ENCODE measurements at places on chromosomes 5 and 9. TPM values are rescaled to one million over a fixed set of nuclear protein-coding genes. Genes with fewer than 3 reads are reported as not detected.

GRCh38 chr9:113854310-113854709 lies 21.8 kb upstream of the ZNF618 start:
- DNase-seq = no peak

GRCh38 chr9:134631881-134632280 lies 9.7 kb upstream of the COL5A1 start:
- DNase-seq = peak; percentile 66

ZNF300 gene
- total RNA-seq = 1.5 TPM

- no peak for DNase-seq
Observed at GRCh38 chr5:14440223-14440581, 141.4 kb upstream of the OTULINL start.

PCDHGA6 gene
- total RNA-seq = 11.5 TPM

MAP1B gene
- 217 TPM for total RNA-seq

- peak; percentile 7 for DNase-seq
Observed at GRCh38 chr5:149652697-149653096, 71.4 kb downstream of the ARHGEF37 start.

ST8SIA4 gene
- 4.6 TPM for total RNA-seq

ZNF354C gene
- 4.0 TPM for total RNA-seq

DNA sequence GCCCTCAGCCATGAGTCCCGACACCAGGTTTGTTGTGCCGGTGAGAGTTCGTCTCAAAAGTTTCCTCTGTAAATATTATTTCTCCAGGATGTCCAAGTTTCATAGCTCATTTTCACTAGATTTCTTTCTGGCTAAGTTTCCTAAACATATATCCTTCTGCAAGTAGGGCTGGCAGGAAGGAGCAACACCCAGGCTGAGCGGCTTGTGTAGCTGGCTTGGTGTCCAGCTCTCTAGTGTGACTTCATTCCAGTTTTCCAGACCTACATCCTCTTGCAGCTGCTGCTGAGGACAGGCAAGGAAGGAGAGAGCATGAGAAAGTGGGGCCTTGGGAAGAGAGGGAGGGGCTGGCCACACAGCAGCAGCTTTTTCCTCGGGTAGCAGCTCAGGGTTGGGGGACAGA lies 80.3 kb downstream of the FGF1 start:
- DNase-seq = no peak

TRUB2 gene
- total RNA-seq = 30.7 TPM

GRCh38 chr9:104482921-104483570 lies 21.0 kb upstream of the OR13F1 start:
- DNase-seq = no peak

OR1Q1 gene
- not detected for total RNA-seq

DNA sequence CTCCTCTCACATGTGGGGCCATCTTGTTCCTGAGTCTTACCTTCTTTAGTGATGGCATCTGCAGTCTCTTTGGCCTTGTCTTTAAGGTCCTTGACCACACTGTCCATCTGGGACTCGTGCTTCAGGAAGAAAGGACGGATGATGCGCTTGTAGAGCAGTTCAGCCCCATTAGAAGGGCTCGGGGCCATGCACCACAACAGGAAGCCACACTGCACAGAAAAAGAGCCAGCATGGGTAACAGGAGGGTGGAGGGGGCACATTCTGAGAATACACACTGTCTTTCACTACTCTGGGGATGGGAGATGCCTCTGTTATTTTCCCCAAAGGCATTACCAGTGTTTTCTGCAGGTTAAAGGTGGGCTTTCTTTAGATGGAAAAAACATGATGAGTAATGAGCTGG lies 25.9 kb downstream of the SRP19 start:
- no peak for DNase-seq

DNA sequence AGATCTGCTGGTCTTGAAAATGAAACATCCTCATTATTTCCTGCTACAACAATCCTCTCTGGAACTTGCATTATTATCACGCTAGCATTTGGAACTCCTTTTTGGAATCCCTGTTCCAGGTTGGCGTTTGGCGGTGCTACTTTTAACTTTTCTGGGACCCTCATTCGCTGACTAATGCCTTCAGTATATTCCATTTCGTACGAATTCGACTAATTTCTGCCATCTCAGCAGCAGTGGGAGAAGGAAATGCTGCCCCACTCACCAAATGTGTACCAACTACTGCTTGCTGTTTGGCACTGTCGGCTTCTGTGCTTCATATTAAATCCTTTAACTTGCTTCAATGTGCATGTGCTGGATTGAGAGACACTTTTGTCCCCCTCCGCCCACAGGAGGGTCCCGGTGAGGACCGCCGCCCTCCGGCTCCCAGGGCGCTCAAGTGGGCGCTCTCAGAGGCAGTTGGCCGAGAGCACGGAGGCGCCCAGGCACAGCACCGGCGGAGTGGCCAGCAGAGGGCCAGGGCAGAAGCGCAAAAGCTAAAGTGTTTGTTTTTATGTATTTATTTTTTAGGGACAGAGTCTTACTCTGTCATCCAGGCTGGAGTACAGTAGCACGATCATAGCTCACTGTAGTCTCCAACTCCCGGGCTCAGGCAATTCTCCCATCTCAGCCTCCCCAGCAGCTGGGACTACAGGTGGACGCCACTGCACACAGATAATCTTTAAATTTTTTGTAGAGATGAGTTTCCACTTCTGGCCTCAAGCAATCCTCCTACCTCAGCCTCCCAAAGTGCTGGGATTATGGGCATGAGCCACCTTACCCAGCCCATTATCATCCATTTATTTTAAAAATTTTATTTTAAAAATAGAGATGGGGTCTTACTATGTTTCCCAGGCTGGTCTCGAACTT lies 11.9 kb downstream of the PDE6A start:
- no peak for DNase-seq

DNA sequence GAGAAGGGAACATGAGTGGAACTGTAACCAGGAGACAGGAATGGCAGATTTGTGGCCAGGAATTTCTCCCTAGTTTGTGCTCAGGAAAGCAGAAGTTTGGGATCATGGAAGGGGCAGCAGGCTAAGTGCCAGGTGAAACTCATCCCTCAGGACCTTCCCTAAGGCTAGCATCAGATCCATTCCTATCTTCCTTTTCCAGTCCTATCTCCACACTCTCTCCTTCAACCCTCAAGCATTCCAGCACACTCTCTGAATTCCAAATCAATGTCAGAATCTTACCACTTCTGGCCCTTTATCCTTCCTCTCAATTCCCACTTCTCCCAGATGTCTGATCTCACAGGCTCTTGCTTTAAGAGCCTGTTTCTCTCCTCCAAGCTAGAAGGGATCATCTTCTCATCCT lies 53.2 kb upstream of the GRIA1 start:
- DNase-seq = no peak

DNA sequence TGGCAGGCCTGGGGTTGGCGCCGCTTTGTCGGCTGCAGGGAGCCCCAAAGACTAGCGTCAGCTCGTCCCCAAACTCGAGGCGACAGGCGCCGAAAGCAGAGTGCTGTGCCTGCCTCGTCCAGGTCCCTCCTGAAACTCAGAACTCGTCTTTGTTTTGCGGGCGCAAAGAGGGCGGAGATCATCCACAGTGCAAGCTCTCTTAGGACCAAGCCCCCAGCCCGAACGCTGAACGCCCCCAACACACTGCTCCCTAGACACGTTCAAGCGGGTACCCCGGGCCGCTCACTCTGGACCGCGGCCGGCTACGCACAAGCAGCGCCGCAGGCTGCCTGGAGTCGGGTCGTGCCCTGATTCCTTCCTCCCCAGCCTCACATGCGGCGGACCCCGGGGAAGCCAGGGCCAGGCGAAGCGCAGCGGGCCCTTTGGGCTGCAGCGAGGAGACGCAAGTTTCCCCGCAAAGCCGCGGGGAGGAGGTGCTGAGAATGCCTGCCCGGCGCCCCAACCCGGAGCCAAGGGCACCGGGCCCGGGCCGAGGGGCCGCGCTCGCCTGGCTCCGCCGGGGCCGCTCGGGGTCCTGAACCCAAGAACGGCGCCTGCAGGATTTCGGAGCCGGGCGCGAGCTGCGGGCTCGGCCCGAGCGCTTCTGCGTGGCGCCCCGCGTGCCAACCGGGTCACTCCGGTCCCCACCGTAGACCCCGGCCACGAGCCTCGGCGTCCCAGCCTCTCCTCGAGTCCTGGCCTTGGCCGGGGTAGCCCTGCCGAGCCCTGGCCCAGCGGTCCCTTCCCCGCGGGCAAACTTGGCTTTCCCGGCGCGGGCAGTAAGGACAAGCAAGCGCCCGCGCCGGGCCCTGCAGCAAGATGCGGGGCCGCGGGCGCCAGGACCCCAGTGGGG lies 738 bp downstream of the FSTL4 start:
- DNase-seq = no peak

RABEPK gene
- 9.4 TPM for total RNA-seq

TAF11L5 gene
- not detected for total RNA-seq

PRDM9 gene
- not detected for total RNA-seq

ANKRD31 gene
- 0.13 TPM for total RNA-seq

- DNase-seq = no peak
Observed at GRCh38 chr9:123164285-123164684, 104.1 kb downstream of the STRBP start.

FAM81B gene
- total RNA-seq = not detected

ARID3C gene
- total RNA-seq = not detected

COL15A1 gene
- 49.4 TPM for total RNA-seq

- no peak for DNase-seq
Observed at GRCh38 chr9:123997665-123998277, 13.8 kb upstream of the LHX2 start.

TUT7 gene
- 14.6 TPM for total RNA-seq

DNA sequence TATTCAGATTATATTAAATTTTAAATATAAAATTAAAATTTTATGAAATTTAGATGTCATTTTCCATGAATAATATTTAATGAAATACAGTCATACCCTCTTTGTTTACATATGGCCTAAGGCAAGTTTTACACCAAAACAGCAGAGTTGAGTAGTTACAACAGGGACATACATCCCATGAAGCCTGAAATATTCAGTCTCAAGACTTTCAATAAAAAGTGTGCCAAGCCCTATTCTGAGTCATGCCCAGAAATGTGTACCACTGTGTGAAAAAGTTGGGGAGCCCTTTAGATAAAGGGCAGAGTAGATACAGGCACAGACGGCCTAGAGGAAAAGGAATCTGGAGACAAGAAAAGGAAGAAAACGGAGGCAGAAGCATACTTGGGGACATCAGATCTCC lies 261.3 kb downstream of the SGCD start:
- no peak for DNase-seq

GRCh38 chr9:75707191-75707590 lies 183.3 kb upstream of the PCSK5 start:
- DNase-seq = no peak

DNA sequence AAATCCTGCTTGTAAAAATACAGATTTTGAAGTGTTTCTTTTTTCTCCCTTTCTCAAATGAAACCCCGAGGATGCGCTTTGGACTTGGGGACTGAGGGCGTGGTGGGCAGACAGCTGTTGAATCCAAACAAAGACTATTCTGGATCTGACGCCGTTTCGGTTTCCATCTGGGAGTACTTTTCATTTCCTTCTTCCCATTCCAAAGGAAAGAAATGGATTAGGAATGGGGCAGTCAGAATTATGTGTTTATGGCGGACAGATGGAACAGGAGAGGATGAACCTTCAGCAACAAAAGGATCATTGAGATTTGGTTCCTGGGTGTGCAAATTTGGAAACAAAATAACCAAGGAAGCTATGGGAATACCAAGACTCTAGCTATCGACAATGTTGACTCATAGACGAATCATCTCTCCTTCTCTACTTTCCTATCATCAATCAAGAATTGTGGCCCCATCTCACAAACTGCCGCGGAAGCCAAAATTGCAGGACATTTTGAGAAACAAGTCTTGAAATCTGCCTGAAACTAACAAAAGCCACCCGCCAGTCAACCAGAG lies 300.6 kb downstream of the PARP8 start:
- DNase-seq = no peak

ADAMTS2 gene
- 5.9 TPM for total RNA-seq

DNA sequence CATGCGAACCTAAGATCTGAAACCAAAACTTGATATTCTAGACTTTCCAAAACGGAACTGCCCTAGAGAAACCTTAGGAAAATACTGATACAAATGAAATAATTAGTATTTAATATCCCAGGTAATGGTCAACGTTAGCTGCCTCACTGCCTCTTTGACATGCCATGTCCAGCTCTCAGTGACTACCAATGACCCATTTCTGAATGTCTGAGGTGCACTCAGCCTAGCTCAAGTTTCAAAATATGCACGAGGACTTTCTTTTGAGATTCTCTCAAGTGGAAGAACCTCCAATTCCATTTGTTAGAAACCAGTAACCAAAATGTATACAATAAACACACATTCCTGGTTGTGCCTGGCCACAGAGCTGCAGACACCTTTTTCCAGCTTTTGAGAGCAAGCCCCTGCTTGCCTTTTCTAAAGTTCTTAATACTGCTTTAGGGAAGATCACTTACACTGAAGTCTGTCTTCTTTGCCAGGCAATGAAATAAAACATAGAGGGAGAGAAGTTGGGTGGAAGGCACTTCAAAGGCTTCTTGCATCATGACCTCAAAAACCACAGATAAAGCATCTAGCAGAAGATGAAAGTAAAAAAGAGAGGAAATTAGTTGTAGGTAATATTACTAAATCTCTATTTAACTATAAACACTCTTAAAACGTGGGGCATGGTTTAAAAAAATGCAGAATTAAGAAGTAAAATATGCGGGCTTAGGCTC lies 87.9 kb downstream of the MRPS27 start:
- DNase-seq = no peak

DNA sequence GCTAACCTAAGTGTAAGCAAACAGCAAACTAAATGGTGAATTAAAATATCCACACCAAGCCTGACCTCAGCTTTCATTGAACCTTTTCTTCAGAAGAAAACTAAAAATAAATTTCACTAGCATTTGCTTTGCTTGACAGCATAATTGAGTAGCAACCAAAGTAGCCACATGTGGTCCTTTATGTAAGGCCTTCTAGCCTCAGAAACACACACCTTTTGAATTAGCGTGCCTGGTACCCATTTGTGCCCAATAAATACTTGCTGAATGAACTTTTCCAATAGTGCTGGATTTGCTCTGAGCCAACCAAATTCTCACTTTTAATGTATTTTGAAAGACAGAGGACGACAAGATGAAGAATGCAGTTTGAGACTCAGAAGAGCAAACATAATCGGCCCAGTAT lies 2.1 kb upstream of the NIPBL start:
- DNase-seq = no peak

DNA sequence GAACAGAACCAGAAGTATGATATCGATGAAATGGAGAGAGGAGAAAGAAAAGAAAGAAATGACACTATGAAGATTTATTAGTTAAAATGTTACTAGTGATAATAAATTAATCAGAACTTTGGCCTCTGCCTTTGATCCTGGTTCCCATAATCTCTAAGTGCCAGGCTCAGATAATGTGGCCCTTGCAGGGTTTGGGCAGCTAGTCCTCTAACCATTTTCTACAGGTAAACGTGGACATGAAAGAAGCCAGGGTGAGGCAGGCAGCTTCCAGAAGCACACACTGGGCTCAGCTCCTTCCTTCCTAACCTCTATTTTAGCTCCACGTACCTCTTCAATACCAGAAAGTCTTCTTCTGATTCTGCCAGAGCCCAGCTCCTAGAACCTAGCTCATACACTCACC lies 30.6 kb downstream of the SYK start:
- peak; percentile 27 for DNase-seq

TMCO6 gene
- total RNA-seq = 3.6 TPM

THBS4 gene
- 464 TPM for total RNA-seq

ECM2 gene
- total RNA-seq = 8.0 TPM

ZNF622 gene
- 49.0 TPM for total RNA-seq
